NCI-H1092 (cell line): ENCODE measurements at places on chromosomes 5 and 9.

DNA sequence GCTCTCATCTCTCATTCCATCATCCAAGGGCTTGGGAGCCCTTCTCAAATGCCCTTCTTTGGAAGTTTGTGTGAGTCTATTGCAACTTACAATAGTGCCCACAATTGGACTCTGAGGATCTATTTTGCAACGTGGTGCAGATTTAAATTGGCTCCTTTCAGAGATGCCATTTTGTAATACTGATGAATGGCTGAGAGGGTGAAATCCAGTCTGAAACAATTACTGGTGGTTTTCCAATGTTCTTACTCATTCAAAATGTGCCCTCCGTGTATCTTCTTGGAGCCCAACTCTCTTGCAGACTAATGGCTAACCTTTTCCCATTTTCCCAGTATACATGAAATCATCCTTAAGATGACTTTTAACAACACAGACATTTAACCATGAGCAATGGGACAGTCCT is 6.1 kb downstream of the ZNF462 start:
- DNase-seq = no peak

DNA sequence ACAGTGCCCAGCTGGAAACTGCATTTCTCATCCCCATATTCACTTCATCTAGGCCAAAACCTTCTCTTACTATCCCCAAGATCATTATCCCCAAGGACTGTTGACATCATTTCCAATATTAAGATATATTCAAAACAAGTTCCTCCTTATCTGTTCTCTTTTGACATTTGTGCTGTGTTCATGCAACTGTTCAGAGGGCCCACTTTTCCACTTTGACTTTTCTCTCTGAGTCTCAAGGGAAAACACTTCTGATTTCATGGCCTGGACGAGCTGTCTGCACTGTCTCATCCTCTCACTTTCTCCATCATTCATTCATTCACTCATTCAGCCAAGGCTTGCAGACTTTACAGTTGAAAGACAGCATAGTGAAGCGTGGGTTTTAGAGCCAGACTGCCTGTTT is 173.7 kb upstream of the DAPK1 start:
- no peak for DNase-seq

DNA sequence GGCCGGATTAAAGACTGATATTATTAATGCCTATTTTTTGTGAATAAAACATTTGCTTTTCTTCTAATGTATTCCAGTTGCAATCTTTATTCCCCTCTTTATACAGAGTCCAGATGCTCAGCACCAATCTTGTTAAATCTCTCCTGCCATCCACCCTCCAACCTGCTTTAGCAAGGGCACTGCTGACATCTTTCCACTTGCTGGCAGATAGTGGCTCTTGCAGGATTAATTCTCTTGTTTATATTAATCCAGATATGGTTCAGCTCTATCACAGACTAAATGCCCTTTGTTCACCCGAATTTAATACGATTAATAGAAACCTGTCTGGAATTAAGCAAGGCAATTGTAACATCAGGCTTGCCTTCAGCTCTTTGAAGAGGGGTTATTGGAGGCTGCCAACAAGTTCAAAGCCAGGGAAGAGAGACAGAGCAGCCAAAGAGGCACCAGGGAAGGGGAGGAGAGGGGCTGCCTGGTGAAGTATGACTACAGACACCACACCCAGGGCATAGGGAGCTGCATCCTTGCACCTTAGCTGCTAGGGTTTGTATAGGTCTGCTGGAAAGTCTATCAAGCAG is 236.2 kb downstream of the SAXO1 start:
- DNase-seq = no peak

DNA sequence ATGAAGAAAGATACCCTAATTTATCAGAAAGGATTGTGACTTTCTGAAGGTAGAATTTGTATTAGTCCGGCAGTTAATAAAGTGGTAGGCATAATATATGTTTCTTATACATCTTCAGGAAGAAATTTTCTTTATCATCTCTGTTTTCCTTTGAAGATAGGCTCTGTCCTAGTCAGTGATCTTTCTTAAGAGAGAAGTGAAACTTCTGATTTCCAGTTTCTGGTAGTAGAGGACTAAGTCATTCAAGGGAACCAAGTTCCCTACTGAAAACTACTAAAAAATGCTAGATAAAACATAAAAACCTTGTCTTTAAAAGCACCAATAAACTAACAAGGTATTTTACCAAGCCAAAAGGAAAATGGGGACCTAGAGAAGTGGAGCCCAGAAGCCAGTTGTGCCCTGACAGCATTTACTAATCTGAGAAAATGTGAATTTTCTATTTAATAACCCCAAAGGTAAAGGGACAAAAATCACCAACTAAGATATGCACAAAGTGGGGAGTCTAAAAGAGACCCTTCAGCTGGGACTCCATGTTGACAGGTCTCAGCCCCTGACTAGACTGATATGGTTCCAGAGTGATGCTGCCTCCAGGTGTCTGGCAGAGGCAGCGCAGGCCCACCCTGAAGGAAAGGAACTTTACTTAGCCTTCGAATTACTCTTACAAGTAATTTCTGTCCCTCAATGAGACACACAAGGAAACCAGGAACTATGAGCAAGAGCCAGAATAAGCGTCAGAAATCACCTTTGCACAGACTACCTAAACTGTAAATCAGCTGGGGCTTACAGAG is 72.7 kb downstream of the FAM78A start:
- DNase-seq = no peak

- DNase-seq = no peak
Observed at GRCh38 chr9:35933550-35934067, 24.3 kb downstream of the SPAAR start.

DNA sequence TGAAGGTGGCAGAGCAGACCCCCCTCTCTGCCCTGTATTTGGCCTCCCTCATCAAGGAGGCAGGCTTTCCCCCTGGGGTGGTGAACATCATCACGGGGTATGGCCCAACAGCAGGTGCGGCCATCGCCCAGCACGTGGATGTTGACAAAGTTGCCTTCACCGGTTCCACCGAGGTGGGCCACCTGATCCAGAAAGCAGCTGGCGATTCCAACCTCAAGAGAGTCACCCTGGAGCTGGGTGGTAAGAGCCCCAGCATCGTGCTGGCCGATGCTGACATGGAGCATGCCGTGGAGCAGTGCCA is 3.8 kb downstream of the ALDH1B1 start:
- DNase-seq = no peak

GRCh38 chr5:44233691-44234090 is 155.5 kb downstream of the FGF10 start:
- no peak for DNase-seq

- no peak for DNase-seq
Observed at GRCh38 chr5:35990520-35990919, 670 bp downstream of the UGT3A1 start.

- DNase-seq = no peak
Observed at GRCh38 chr5:14054965-14055963, 87.9 kb upstream of the TRIO start.

DNA sequence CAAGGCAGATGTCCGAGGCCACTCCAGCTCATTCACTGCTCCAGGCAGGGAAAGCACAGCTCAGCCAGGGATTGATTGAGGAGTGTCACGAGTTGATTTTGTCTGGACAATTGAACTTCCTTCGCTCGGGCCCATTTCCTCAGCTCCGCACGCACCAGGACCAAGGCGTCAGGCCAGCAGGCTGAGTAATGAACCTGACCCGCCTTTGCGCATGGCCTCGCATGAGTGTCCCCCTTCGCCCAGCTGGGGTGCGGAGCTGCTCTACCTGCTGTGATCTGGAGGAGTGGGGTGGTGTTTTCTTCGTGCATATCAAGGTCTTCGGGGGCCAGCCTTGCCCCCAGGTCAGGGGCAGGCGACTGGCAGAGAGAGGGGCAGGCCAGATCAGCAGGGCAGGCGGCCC is 44.0 kb downstream of the VAV2 start:
- no peak for DNase-seq

- peak; percentile 59 for DNase-seq
Observed at GRCh38 chr5:892394-893136, at the start of the genes BRD9 and TRIP13. Gene BRD9, minus strand, starts transcription at chr5:892801. Its CDS starts 144 bp downstream, at chr5:892657. Gene TRIP13, plus strand, starts transcription at chr5:892884. Its CDS starts 115 bp downstream, at chr5:892999.

DNA sequence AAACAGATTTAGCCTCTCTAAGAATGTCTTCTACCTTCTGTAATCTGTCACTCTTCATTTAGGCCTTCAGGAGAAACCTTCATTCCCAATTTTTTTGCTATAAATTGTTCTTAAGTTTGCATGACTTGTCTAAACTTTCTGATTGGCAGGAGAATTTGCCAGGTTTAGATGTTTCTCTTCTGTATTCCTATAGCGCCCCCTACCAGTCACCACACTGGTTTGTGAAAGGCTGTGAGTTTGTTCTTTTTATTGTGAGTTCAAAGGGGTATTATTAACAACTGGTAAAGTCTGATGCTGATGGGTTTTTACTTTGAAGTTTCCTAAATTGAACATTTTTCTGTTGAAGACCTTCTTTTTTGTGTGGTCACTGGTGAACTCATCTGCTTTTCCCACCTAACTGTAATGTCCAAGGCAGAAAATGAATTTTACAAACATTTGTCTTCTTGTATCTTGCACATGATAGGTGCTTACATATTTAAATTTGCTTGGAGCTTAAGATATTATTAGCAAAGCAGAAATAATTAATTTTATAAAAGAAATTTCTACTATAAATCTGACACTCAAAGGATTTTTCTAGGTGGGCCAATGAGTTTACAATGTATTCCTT is 18.4 kb upstream of the F2RL2 start:
- no peak for DNase-seq

- DNase-seq = no peak
Observed at GRCh38 chr5:116883875-116884274, 309.3 kb upstream of the SEMA6A start.

DNA sequence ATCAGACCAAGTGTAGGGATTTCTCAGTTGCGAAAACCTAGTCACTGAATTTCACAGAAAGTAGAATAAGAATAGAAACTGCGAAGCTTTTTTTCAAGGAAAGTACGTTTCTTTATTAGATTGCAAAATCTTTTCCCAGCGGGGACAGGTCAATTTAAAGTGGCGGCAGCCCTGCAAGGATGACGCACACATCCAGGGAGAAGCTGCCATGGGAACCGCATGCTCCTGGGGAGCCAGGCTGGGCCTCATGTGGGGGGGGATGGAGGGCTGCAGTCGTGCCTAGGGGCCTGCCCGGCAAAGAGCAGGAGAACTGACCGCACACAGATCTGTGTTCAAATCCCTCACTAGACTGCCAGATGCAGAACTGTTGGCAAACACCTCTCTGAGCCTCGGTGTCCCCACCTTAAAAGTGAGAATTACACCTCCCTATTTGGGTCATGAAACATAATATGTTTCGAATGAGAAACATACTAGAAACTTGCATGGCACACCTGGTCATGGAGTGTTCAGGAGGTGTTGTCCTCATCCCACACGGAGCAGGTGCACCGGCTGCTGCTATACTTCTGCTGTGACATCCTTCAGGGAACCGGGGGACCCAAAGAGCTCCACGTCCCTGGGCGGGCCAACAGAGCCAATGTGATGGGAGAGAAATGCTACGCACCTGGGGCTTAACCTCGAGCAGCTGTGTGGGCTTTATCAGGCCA is 127.8 kb upstream of the PHYKPL start:
- no peak for DNase-seq

DNA sequence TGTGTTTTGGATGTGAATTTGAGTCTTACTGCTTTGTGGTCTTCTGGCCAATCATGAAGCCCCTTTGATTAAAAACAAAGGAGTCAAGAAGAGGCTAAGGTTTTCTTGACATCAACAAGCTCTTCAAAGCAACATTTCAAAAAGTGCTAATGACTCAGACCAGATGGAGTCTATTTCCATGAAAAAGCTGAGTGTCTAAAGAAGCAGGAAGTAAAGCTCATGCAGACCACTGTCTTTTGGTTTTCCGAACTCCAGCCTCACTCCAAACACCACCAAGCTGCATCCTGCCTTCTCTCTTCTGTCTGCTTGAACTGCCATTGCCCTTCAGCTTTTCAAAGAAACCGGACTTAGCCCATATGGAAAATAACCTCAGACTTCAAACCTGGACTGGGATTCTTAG is 115.2 kb downstream of the PRDM6 start:
- no peak for DNase-seq

DNA sequence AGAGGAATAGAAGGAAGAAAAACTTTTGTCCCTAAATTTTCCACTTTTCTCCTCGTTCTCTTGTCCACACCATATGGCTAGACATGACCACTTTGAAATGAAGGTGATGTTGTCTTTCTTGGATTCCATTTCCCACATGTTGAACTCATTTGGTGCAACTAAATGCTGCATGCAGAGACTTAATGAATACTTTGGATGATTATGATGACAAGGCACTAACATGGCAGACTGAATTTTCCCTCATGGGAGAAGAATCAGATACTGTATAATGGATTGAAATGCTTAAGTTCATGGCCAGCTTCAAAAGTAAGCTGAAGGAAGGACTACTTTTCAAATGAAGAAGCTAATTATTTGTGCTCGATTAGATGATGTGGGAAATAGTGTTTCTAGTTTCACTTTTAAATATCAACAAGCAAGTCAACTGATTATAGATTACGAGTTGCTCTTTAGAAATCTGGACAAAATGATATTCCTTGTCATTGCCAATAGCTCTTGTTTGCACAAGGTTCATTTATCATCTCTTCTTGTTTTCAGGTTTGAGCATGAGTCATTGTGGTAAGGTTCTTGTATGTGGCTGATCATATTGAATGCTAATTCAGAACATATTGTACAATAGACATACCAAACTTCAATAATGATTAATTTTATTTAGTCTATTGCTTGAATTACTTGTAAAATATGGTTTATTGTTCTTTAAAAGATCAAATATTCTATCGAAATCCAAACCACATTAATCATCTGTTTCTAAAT is 501.3 kb upstream of the FTMT start:
- DNase-seq = no peak

DNA sequence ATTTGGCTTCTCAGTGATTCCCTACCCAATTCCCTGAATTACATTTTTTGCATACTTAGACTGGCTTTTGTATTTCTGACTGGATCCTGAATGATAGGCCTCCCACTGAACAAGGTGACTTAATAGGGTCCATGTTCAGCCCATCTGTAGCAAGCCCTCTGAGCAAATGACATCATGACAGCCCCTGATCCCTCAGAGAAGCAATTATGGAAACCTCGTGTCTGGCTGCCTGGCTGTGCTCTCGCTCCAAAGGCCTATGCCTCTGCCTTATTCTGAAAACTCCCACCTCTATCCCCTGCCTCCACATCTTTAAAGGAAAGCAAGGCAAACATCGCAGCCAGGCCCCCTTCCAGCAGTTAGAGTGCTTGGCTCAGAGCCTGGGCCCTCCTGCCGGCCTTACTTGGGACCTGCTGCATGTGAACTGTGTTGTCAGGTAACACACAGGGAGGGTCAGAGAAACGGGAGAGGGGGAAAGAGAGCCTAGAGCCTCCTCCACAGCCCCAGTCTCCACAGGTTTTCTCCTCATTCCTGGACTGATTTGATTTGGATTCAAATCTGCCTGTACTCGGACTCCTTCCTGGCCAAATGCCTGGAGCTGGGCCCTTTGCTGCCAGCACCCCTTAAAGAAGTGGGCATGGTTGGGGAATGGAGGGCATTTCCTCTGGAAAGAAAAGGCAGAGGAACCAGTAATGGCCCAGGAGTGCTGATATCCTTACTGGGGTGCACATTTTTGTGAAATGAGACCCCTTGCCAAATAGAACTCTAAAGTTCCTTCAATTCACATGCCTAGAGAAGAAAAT is 3.8 kb downstream of the DCANP1 start:
- DNase-seq = no peak

GRCh38 chr5:154015071-154015693 is 23.5 kb downstream of the FAM114A2 start:
- DNase-seq = no peak

GRCh38 chr9:131734165-131734610 is 5.7 kb downstream of the RAPGEF1 start:
- no peak for DNase-seq
